ENCODE measurements at places on chromosomes 12 and 14.
A peak's percentile ranks its signal among the peaks of the same experiment; 100 is the strongest.

- no peak for DNase-seq
Measured at GRCh38 chr12:82877963-82878362, 191.3 kb downstream of the TMTC2 start.

- DNase-seq = peak; percentile 66
Measured at GRCh38 chr12:9866860-9867269, 2.3 kb downstream of the CLEC2B start.

- peak; percentile 62 for DNase-seq
Measured at GRCh38 chr12:124044809-124045321, 71.8 kb downstream of the ZNF664 start.

GRCh38 chr14:88194531-88194930 is 128.5 kb downstream of the KCNK10 start:
- no peak for DNase-seq

GRCh38 chr14:96578619-96579018 is 76.4 kb downstream of the PAPOLA start:
- DNase-seq = peak; percentile 48

- no peak for DNase-seq
Measured at GRCh38 chr12:57332646-57333312, 81.8 kb upstream of the STAC3 start.

Measured in activated CD4-positive, alpha-beta T cell treated with anti-CD3 and anti-CD28 coated beads, Interleukin-2, amount 10 ng/mL, durations not matched to agents 24 days and 14 days (primary cell).